ENCODE measurements at places on chromosomes 2 and 18.

DNA sequence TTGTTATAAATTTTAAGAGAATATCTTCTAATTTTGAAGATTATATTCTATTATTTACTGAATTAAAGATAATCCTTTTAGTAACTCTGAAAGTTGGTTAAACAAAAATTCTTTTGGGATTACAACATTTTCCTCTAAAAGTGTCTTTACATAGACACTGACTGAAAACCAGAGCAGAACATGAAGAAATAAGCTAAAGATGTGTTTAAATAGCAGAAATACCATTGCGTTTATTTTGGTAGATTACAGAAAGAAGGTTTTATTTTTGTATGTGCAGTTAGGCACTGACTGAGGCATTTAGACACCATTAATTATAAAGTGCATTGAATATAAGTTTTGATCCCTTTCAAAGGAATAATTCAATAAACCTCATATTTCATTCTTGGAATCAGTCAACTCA is 13.5 kb upstream of the NPC1 start:
- no peak for DNase-seq

- DNase-seq, result no peak
These were observed 336.7 kb downstream of the OSR1 start for GRCh38 chr2:19021721-19022120.

DNA sequence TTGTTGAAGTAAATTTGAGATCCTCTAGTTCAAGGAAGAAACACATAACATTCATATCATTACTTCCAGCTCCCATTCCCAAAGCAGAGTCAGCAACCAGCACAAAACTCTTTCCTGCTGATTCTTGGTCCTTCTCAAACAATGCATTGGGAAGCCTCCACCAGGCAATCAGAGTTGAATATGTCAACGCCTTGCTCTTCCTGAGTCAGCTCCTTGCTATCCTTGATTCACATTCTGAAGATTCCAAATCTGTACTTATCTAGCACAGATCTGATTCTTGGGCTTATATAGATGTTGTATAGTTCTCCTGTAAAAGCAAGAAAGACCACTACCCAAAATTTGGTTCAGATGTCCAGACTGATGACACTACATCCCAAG is 29.6 kb downstream of the CFAP210 start:
- DNase-seq, result no peak

GRCh38 chr2:119142824-119143223 is 15.7 kb downstream of the C1QL2 start:
- DNase-seq, result no peak

GRCh38 chr2:15115776-15116175 is 445.4 kb downstream of the NBAS start:
- no peak for DNase-seq

DNA sequence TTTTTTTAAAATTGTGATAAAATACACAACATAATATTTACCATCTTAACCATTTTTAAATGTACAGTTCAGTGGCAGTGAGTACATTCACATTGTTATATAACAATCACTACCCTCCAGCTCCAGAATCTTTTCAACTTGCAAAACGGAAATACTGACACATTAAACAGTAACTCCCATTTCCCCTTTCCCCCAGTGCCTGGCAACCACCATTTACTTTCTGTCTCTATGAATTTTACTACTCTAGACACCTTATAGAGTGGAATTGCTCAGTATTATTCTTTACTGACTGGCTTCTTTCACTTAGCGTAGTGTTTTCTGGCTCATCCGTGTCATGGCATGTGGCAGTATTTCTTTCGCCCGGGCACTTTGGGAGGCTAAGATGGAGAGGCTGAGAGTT is 32.6 kb downstream of the FASTKD2 start:
- DNase-seq, result no peak

DNA sequence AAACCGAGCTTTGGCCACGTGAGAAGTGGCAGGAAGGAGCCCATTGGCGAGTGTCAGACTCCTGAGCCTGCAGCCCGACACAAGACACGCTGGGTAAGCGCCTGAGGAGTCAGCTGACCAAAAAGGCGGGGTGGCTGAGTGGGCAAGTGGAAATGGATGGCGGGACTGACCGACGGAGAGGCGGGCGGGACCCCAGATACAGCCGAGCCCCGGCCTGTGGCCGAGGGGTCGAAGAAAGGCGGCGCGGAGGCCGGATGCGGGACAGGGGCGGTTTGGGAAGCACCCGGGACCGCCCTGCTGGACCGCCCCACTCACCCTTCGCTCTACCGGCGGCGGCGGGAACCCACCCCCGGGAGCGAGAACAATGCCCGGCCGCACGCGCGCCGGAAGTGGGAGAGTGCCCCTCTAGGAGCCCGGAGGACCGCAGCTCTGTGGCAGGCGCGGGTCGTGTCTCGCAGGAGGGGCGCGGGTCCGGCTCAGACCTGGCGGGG is 22.8 kb downstream of the ZSCAN30 start:
- DNase-seq, result peak; percentile 55
